ENCODE measurements at places on chromosomes 7 and 10.

DNA sequence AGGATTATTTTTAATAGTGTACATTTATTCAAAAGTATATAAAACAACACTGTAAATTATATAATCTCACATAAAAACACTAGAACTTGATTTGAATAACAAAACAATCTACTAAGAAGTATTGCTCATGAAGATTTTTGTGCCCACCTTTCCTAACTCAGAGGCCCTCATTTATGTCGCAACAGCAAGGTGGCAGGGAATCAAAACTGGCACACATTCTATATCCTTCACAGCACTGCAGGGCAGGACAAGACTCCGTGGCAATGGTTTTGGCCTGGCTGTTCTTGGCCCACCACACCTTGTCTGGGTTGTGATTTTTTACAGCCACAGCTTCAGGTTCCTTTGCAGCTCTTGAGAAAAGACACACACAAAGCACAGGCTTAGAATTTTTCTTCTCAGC is 3.4 kb upstream of the CUZD1 start:
- DNase-seq, result no peak

DNA sequence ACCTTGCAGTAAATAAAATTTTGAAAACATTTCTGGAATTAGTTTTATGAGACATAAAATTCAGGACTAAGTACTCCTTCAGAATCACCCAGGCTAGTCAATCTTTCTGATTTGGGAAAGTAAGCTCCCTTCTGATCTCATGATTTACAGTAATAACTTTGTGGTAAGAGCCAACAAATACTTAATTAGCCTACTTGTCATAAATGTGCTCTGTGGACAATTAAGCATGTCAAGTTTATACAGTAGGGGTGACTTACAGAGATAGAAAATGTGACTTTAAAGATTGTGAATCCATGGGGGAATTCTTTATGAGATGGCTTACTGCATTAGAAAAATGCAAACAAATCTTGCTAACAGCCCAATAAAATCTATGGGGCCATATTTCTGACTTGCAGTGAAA is 616.9 kb upstream of the GHITM start:
- DNase-seq, result no peak

DNA sequence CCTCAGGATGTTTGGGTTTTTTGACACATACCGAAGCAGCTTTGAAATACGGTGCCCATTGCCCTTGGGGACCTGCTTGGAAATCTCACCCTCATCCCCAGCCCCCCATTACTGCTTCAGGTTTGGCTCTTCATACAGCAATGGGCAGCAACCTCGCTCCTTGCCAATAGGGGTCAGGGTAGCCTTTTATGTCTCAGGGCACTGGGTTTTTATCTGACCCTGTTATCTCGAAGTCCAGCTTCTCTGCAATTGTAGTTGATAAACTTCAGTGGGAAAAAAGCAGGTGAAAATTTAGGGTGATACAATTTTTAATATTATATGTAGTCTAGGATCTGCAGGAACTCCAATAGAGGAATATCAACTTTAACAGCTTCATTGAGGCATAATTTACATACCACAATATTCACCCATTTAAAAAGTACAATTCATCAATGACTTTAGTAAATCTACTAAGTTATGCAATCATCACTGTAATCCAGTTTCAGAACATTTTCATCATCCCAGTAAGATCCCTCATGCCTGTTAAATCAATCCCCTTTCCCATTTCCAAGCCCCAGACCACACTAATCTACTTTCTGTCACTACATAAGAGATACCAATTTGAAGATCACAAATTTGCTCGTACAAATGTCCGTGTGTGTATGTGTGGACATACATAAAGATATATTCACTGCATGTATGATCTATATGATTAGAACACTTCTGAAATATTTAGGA is 386.2 kb downstream of the KCNMA1 start:
- peak; percentile 8 for DNase-seq

- no peak for DNase-seq
Observed at GRCh38 chr7:84722086-84722485, 464.8 kb downstream of the SEMA3D start.

DNA sequence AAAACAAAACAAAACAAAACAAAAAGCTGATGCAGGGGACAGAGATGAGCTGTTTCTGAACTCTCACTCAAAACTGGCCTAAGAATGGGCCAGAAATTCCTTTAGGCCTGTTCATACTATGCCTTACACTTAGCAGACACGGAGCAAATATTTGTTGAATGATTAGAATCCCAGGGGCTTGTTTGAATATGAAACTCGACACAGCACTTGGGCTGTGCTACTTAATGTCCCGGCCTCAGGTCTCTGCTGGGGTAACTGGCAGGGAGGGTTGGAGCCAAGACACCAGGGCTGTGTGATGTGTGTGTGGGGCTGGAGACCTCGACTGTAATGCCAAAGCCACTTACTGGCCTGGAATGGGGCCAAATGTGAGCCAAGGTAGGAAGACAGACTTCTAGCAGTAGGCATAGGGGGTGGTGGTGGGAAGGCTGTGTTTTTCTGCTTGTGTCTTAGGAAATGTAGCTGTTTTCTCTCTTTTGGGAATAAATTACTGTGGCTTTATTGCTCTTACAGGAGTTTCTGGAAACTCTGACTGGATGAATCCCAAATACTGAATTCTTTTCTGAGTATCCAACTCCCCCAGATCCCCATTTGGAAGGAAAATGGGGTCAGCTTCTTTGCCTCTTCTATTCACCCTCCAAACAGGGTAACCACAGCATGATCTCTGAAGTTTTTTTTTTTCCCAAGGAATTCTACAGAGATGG is 66.7 kb downstream of the EMX2 start:
- peak; percentile 36 for DNase-seq

DNA sequence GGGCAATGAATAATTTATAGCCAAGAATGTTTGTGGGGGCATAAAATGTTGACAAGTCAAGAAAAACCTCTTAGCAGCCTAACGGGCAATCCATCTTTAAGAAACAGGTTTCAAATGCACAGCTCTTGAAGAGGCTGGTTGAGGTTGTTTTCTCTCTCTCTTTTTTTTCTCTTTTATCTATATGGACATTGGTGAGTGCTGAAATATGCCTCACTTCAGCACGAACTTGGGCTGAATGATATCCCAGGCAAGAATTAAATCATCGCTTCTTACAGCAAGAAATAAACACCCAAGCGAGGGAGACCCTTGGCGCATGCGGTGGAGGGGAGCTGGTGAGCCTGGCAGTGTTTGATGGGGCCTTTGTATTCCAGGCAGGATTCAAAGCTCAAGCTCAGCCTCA is 160.9 kb downstream of the OAT start:
- DNase-seq, result no peak

DNA sequence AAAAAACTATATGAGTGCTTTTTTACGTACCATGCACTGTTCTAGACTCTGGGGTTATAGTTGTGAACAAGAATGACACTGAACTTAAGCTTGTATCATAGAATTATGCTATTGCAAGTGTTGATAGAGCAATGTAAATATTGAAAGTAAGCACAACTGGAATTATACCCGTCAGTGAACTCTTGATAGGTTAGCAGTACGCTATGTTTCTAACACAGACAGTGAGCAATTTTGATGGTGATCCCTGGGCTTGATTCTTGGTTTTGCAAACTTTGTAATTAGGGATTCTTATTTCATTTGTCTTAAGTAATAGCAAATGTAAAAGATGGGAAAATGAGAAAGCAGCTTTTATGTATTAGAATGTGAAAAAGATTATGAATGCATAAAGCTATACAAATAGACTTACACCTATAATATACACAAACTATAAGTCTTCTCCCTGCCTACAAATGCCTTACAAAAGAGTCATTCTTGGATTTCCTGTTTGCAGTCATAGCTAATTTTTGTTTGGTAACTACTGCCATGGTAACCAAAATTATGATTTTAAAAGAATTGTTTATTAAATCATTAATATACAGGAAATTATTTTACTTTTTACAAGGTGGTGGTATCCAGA is 6.7 kb downstream of the TES start:
- DNase-seq, result no peak

DNA sequence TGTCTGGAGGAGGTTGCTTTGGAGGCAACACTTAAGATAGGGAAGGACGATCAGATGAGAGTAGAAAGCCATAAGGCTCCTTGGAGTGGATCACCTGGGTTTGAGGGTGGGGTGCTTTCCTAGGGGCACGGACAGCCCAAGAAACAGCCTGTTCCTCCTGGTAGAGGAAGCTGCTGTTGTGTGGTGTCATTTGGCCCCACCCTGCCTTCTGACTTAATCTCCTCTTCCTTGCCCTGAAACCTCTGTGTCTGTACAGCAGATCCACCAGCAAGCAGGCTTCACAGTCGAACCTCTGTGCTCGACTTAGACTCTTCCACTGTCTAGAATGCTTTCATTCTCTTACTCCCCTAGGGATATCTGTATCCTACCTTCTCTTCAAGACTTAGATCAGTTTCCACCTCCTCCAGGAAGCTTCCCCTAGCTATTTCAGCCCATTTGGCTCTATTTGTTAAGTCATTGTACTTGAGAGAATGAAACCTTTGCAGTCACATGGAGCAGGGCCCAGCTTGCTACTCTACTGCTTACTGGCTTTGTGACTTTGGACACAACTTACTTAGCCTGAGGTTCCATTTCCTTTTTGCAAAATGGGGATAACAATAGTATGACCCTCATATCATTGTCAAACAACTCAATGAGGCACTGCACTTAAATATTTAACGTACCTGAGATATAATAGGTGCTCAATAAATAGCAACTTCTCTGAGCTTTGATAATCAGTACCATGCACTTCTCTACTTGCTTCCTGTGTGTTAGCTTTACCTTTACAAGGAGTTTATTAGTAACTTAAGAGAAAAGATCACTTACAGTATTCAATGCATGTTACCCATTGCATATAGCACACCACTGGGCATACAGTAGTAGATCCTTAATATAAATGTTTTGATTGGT is 5.0 kb downstream of the MXI1 start:
- no peak for DNase-seq

- DNase-seq, result no peak
Observed at GRCh38 chr7:131161103-131161502, 166.6 kb upstream of the MKLN1 start.

GRCh38 chr7:152341039-152341913 is 94.5 kb downstream of the KMT2C start:
- peak; percentile 60 for DNase-seq

- no peak for DNase-seq
Observed at GRCh38 chr10:27720529-27720928, 25.1 kb downstream of the MKX start.

GRCh38 chr10:30185341-30185740 is 126.0 kb upstream of the JCAD start:
- DNase-seq, result no peak

- no peak for DNase-seq
Observed at GRCh38 chr7:23852988-23853387, 143.0 kb downstream of the STK31 start.

DNA sequence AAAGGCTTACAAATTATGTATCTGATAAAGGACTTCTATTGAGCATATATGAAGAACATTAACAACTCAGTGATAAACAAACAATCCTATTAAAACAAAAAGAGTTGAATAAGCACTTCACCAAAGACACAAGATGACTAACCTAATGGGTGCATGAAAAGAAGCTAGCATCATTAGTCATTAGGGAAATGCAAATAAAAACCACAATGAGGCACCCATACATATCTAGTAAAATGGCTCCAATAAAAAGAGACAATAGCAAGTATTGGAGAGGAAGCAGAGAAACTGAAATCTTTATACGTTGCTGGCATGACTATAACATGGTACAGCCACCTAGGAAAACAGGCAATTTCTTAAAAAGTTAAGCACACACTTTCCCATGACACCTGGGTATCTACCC is 77.6 kb upstream of the ZMIZ1 start:
- DNase-seq, result no peak

GRCh38 chr10:79328737-79329504 is 18.3 kb upstream of the PPIF start:
- DNase-seq, result no peak

DNA sequence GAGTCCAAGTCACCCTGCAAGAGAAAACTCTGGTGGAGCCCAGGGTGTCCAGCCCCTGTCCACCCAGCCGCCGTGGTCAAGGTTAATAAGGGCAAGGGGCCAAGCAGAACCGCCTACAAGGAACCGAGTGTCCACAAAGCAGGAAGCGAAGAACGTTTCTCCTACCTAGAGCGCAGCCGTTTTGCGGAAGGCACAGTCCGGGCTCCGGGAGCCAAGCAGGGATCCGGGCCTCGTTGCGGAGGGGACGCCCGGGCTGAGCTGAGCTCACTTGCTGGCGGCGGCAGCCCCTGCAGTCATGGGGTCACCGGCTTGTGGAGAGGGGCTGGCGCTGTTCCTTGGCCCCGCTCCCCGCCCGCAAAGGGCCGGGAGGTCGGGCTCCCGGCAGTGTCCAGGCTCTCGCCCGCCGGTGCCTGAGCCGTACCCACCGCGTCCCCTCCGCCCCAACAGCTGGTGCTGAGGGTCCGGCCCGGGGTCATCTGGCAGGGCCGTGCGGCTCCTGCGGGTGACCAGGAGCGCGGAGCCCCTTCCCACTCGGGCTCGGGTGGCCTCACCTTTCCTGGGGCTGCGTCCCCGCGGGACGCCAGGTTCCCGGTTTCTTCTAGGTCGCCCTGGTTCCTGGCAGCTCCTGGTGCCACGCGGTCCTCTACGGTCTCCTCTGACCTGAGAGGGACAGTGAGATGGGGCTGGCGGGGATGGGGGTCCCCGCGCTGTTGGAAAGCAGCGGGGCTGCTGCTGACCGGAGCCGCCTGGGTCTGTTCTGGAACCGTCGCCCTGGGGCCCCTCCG is 14.0 kb upstream of the ZNF273 start:
- DNase-seq, result no peak

DNA sequence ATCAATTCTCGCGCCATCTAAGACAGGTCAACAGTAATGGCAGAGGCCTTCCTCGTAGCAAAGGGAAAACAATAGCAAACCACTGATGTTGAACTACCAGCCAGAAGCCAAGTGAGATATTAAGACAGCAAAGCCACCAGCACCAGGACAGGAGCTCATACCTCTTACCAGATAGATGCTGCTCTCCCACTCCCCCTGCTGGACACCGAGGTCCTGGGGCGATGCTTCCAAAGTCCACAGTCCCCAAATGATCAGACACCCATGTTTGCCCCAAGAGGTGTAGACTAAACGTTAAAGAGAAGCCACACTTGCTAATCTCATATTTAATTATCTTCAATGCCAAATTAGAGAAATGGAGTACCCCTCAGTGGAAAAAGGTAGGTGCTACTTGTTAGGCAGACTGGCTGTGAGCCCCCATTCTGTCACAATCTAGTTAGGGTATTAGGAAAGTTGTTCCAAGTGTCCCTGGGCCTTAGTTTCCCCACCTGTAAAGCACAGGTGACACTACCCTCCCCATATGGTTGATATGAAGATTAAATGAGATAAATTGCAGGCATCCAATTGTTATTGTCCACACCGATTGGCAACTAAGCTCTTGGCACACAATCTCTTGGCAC is 39.9 kb downstream of the TOMM7 start:
- peak; percentile 44 for DNase-seq

DNA sequence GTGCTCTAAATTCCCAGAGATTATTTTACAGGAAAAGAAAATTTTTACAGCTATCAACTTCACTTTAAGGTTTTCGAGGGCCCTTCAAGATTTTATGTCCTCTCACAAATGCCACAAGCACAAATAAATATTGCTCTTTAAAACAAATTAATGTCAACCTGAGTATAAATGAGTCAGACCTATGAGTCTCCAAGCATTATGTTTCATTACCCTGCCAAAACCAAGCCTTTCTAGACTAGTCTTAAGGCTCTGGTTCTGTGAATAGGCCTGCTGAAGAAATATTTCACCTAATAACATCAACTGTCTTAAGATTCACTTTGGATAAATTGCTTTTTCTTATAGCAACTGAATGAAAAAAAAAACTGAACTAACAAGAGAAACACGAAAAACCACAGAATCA is 153.0 kb downstream of the PDE1C start:
- DNase-seq, result no peak

- DNase-seq, result no peak
Observed at GRCh38 chr7:25358926-25359325, 130.6 kb upstream of the NPVF start.

Data from HepG2 (cell line).